ENCODE measurements at places on chromosomes 5 and 9. TPM values are rescaled to one million over a fixed set of nuclear protein-coding genes. Genes with fewer than 3 reads are reported as not detected.

DNA sequence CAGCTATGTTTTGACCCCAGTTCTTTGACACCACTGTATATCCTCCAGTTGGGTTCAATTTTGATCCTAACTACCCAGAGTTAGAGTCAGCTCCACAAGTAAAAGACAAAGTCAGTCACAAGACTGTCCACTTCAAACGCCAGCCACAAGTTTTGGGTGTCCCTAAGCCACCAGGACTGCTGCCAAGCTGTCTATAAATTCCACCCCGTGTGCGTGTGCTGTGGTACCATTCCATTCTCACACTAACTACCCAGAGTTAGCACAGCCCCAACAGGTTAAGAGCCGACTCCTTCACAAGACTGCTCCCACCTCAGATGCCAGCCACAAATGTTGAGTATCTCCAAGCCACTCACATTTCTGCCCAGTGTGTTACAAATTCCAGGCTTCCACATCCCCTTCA is 56.7 kb downstream of the APC start:
- peaks cover 8% of the 10 kb centered on the region for H3K4me1 ChIP-seq
- peaks cover 18% of the 10 kb centered on the region for H3K36me3 ChIP-seq
- DNase-seq: no peak
- H3K27ac ChIP-seq: no peak overlapping the region
- no peaks in the 10 kb centered on the region for H3K27me3 ChIP-seq
- H3K4me3 ChIP-seq: no peak overlapping the region

GRCh38 chr9:89138463-89139390 is 39.9 kb downstream of the SHC3 start:
- H3K27me3 ChIP-seq: no peaks in the 10 kb centered on the region
- no peaks in the 10 kb centered on the region for H3K36me3 ChIP-seq
- DNase-seq: no peak
- H3K4me1 ChIP-seq: no peaks in the 10 kb centered on the region

NXNL2 gene
- not detected for total RNA-seq

DNA sequence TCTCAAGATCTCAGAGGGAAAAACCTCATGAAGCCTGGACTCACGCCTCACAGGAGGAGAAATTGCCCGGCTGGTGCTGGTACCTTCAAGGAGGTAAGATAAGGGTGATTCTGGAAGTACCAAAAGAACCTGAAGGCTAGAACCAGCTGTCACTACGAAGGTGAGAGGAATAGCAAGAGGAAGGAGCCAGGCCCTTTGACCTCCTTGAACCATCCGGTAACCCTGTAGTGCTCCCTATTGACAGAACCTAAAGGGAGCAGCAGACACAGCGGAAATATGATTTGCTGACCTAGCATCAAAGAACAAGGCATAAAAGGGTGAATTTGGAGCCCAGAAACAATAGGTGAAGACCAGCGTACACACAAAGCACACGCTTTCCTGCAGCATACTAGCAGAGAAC is 92.2 kb downstream of the DOCK8 start:
- no peaks in the 10 kb centered on the region for H3K4me1 ChIP-seq
- no peak overlapping the region for H3K27ac ChIP-seq
- H3K36me3 ChIP-seq: no peaks in the 10 kb centered on the region
- H3K4me3 ChIP-seq: no peak overlapping the region

DNA sequence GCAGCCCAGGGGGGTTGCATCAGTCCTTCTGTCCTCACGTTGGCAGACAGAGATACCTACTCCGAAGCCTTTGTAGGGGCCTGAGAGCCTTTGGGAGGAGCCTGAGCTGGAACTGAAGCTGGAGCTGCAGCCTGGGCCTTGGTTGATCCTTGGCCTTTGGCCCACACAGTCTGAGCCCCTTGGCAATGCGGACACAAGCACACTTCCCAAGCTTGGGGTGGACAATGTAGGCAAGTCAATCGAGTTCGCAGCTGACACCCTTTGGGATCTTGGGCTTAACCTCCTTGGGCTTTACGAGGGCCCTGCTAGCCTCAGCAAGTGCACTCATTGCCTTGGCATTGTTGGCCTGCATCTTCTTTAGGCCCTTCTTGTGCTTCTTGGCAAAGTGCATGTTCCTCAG is 5.9 kb downstream of the CSNK1A1 start:
- H3K27me3 ChIP-seq: no peaks in the 10 kb centered on the region
- H3K4me3 ChIP-seq: no peak overlapping the region
- H3K27ac ChIP-seq: peak overlapping the region; percentile 66

DNA sequence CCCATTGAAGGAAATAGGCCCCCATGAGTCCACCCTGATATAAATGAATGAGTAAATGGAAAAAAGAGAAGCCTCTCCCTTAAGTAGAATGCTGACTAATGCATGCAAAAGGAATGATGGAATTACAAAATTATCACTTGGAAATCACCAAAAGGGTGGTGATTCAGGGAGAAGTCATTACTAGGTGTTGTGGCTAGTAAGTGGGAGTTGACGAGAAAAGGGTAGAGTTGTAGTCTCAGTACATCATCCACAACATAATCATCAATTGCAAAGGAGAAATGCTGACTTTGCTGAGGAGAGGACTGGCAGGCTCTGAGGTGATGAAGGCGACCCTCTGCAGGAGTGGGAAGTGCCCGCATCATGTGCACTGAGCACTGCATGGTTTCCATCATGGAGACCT is 201.5 kb upstream of the S1PR3 start:
- no peak overlapping the region for H3K27ac ChIP-seq
- no peak overlapping the region for H3K4me3 ChIP-seq

FAM114A2 gene
- 15.4 TPM for total RNA-seq

GRCh38 chr5:67335426-67335825 is 138.8 kb upstream of the CD180 start:
- H3K4me3 ChIP-seq: no peak overlapping the region
- H3K27me3 ChIP-seq: no peaks in the 10 kb centered on the region
- no peak for DNase-seq
- H3K27ac ChIP-seq: no peak overlapping the region
- H3K4me1 ChIP-seq: no peaks in the 10 kb centered on the region

CATSPER3 gene
- total RNA-seq: 1.1 TPM

- no peaks in the 10 kb centered on the region for H3K4me1 ChIP-seq
- H3K4me3 ChIP-seq: no peak overlapping the region
- no peak for DNase-seq
- no peak overlapping the region for H3K27ac ChIP-seq
- no peaks in the 10 kb centered on the region for H3K36me3 ChIP-seq
- no peaks in the 10 kb centered on the region for H3K27me3 ChIP-seq
These were observed 91.5 kb upstream of the NREP start for GRCh38 chr5:111848476-111848875.

OR1Q1 gene
- not detected for total RNA-seq
